Fibroblast of skin of left biceps (primary cell): ENCODE measurements at places on chromosomes 16 and 17.

DNA sequence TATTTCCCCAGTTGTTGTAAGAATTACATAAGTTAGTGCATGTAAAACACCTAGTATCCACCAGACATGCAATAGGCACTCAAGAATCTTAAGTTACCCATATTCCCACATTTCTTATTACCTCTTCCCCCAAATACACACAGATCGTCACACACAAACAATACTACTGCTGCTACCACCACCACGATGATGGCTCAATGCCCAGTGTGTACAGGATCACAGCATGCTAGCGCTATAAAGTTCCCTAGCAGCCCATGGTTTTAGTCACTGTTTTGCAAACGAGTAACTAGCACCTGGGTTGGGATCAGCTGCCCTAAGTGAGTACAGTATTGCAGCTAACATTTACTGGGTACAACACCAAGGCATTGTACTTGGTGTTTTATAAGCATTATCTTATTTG lies 411.7 kb downstream of the UTP18 start:
- no peak for DNase-seq

- DNase-seq: no peak
Observed at GRCh38 chr17:10879190-10879836, 41.4 kb upstream of the PIRT start.

DNA sequence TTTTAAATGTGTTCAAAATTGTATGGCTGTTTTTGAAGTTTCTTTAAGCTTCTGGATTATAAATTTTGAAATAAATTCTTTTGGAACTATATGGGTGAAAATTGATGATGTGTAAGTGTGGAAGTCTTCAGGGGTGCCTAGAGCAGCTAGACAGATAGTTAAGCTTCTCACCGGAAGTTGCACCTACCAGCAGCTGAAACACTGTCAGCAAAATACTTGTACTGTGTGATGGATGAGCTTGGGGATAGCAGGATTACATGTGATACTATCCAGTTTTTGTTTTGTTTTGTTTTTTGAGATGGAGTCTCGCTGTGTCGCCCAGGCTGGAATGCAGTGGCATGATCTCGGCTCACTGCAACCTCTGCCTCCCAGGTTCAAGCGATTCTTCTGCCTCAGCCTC lies 19.7 kb downstream of the RBL2 start:
- DNase-seq: no peak

DNA sequence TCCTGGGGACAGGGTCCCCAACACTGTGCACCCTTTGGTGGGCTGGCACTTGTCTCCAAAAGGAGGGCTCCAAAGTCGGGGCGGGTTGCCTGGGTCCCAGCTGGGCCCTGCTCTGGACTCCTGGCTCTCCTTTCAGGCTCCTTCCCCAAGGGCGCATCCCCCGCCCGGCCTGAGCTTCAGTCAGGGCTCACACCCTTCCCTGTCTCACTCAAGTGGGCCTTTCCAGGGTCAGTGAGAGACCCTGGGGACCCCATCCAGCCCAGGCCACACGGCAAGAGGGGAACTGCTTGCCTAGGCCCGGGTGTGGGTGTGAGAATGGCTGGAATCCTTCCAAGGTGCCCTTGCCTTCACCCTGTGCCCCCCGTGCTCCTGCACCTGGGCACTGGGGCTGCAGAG lies 41.8 kb upstream of the SLC38A10 start:
- DNase-seq: no peak

DNA sequence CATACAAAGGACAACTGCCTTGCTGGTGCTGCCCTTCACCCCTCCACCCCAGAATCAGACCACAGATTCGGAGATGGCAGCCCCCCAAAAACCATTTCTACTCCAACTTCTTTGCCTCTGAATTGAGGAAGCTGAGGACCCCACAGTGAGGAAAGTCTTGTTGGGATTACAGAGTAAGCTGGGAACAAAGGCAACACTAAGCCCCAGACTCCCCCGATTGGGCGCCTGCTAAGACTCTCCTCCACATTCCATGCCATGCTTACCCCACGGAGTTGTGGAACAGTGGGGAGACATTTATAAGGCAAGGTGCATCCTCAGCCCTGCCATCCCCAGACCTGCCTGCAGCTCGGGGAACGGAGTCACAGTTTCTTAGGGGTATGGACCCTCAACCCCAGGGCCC lies 1.9 kb downstream of the GIT1 start:
- no peak for DNase-seq

DNA sequence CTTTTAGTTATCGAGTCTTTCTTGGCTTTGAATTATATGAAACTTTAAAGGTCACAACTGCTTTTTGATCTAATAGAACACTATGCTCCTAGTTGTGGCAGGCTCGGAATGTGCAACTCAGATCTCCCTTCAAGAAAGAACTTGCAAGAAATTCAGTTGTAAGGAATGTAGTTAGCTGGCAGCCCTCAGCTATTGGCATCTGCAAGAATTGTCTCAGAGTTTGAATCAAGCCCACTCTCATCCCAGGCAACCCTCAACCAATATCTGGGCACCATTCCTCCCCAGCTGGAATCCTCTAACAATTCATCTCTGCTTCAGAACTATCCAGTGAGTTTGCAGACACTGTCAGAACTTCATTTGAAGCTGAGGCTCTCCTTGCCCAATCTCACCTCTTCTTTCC lies 447.2 kb downstream of the KIF2B start:
- no peak for DNase-seq

DNA sequence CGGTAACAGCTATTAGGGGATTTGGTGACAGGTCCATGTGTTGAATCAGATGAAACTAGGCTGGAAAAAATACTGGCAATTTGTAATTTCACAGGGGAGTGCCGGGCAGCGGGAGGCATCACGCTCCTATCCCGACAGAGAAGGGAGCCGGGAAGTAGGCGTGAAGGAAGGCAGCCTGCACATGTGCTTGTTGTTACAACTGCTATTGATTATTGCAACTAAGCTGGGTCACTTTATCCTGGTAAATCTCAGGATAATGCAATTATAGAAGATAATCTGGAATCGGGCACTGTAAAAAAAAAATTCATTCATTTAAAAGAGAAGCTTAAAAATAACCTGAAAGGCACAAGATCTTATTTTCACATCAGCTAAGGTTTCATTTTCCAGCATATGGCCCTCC lies 180.6 kb downstream of the FOXL1 start:
- DNase-seq: no peak

DNA sequence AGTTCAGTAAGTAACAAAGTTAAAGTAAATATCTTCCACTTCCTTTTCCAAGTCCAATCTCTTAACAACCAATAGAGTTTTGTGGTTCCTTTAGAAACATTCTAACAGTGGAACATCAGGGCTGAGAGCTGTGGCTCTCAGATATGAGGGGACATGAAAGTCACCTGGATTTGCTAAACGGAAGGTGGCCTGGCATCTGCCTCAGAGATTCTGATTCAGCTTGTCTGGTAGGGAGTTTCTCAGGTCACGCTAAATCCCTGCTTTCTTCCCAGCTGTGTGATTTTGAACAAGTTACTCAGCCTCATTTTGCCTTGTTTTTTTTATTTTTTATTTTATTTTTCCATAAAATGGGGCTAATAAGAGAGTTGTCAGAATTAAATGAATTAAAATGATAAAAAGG lies 411.0 kb upstream of the CDH11 start:
- no peak for DNase-seq

DNA sequence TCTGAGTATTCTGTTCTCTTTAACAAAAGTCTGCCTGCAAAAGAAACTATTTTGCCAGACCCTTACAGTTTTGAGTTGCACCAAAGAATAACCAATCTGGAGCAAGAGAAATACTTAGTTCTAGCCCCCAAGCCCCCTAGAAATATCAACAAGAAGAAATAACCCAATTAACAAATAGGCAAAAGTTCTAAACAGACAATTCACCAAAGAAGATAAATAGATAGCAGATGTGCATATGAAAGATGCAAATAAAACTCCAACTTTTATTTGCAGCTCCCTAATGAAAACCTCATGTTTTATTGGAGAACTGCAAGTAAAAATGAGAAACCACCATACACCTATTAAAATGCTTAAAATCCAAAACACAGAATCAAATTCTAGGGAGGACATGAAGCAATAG lies 1308.0 kb downstream of the CDH11 start:
- DNase-seq: peak; percentile 1

GRCh38 chr16:78957317-78958100 lies 643.0 kb downstream of the MAF start:
- no peak for DNase-seq

DNA sequence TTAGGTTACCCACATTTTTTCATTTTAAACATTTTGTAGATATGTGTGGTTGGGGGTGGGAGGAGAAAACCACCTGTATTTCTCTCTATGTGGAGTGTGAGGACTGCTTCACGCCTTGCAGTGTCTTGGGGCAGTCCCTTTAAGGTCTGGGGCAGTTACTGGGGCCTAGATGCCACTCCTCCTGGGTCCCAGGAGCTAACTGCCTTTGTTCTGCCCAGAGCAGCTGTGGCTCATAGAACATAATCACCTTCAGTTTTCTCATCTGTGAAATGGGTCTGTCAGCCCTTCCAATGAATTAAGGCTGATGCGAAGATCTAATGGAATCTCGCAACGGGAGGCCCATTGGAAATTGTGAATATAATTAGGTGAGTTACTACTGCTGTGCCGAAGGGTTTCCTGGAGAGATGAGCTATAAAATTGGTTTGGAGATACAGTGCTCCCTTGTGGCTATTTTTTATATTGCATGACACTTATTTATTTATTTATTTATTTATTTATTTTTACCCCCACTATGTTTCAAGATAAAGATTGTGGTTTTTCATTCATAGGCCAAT lies 22.9 kb downstream of the DHRS7C start:
- DNase-seq: peak; percentile 6

DNA sequence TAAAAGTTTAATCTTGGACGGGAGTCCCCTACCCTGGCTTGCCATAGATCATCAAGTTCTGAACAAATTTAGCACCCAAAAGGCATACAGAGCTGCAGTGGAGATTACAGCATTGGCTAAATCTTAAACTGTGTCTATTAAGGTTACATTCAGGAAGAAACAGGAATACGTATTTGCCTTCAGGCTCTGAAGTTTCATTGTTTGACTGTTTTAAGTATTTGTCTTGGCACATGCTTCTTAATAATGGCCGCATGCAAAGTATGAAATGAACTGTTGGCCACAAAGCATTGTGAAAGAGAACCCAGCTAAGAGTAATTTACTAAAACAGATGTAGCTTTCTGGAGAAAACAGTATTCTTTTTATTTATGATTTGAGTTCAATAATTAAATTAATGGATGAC lies 63.9 kb upstream of the CNEP1R1 start:
- DNase-seq: no peak

DNA sequence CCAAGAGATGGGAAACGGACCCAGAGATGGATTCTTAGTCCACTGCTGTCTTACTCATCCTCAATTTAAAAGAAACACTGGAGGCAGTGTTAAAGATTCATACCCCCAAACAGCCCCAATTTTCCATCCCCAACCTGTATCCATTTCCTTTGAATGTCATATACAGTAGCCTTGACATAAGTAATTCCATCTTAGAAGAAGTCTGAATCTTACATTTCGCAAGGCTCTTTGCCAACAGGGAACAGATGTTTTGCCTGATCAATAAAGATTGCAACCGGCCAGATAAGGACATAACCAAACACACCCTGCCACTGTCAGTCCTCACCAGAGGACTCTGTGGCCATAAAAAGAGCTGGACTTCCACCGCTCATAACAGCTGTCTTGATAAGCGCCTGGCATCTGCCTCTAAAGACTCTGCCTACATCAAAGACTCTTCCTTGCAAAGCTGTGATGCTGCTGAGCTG lies 59.0 kb upstream of the MED9 start:
- no peak for DNase-seq
